B cell (primary cell): ENCODE measurements at places on chromosomes 3 and 15. TPM values are rescaled to one million over a fixed set of nuclear protein-coding genes. Genes with fewer than 3 reads are reported as not detected.

The USP50 gene
- 0.34 TPM in 1 of 2 replicates, not detected in the other for total RNA-seq

The RTP3 gene
- not detected in 2 replicates for total RNA-seq

GRCh38 chr15:65195548-65195923 lies 10.4 kb upstream of the CLPX start:
- DNase-seq = no peak
- no peaks in the 10 kb centered on the region for H3K4me1 ChIP-seq
- no peak overlapping the region for H3K27ac ChIP-seq
- no peak overlapping the region for H3K4me3 ChIP-seq
- no peaks in the 10 kb centered on the region for H3K27me3 ChIP-seq
- no peaks in the 10 kb centered on the region for H3K36me3 ChIP-seq

DNA sequence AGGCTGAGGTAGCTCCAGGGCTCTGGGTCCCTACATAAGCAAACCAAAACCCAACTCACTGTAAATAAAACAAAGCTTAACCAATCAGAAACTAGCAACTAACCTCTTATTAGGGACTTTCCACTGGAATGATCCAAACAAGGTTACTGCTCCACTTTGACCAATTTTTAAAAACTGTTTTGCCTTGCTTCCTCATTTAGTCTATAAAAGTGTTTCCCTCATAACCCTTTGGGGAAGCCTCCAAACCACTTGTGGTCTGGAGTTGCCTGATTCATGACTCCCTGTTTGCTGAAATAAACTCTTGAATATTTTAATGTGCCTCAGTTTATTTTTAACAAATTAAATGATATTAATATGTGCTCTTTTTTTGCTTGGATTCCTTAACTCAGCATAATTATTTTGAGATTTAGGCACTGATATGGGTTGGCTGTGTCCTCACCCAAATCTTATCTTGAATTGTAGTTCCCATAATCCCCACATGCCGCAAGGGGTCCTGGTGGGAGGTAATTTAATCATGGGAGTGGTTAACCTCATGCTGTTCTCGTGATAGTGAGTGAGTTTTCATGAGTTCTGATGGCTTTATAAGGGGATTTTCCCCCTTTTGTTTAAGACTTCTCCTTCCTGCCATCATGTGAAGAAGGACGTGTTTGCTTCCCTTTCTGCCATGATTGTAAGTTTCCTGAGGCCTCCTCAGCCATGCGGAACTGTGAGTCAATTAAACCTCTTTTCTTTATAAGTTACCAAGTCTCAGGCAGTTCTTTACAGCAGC lies 90.6 kb downstream of the CD200R1L start:
- no peaks in the 10 kb centered on the region for H3K27me3 ChIP-seq
- DNase-seq = no peak
- no peaks in the 10 kb centered on the region for H3K36me3 ChIP-seq
- no peaks in the 10 kb centered on the region for H3K4me1 ChIP-seq
- H3K27ac ChIP-seq = no peak overlapping the region

DNA sequence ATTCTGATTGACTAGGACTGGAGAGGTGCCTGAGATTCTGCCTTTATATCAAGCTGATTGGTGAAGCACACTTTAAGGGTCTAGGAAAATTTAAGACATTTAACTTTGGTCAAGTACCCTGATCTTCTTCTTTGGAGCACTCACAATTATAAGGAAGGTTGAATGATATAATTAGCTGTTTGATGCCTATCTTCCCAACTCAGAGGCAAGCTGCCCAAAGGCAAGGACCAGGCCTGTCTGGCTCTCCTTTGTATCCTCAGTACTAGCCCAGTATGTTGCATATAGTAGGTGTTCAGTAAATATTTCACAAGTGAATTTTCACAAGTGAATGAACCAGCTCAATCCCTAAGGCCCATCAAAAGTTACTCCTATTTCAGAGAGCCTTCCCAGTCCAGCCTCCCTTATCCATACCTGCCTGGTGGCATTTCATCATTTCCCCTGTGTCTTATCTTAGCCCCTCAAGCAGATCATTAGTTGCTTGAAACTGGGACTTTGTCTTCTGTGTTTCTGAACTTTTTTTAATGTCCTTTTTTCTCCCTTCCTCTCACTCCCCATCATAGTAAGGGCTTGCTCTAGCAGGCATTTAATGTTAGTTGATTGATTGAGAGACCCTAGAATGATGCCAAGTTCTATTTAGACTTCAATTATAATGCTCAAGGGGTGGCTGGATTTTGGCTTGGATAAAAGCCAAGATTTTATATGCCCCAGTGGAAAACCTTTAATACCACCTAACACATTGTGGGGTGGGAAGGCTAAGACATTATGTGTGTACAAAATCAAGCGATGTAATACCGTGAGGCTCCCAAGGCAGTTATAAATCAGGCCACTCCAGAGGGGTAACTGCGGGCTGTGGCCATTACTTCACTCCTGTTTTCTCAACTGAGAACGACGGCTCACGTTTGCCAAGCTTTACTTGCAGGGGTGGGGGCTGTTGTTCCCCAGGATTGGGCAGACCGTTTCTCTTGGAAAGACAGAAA lies 43.2 kb upstream of the BOC start:
- no peaks in the 10 kb centered on the region for H3K4me1 ChIP-seq
- no peak for DNase-seq
- no peaks in the 10 kb centered on the region for H3K36me3 ChIP-seq
- H3K27ac ChIP-seq = no peak overlapping the region
- no peaks in the 10 kb centered on the region for H3K27me3 ChIP-seq
- no peak overlapping the region for H3K4me3 ChIP-seq
